ENCODE measurements at places on chromosomes 2 and 18.

DNA sequence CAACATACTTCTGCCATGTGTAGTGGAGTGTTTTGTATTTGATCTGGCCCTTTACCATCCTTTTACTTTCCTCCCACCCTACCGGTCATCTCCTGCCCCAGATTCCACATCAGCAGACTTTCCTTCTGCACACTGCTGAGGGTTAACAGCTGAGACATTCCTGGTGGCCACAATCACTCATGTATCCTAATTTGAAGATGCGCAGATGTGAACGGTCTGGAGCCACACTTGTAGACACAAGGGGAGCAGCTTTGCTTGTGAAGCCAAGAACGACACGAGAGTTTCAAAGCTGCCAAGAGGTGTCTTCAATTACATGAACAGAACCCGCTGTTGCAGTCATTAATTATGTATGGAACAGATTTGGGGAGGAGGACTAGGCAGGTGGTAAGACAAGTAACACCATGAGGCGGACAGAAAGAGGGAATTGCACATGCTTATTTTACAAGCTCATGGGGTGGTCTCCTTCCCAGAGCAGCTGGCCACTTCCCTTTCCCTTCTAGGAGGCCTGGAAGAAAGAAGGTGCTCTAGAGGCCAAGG lies 260.7 kb upstream of the KLHL29 start:
- no peak for DNase-seq

GRCh38 chr2:237074211-237074993 lies 11.3 kb upstream of the COPS8 start:
- no peak for DNase-seq

DNA sequence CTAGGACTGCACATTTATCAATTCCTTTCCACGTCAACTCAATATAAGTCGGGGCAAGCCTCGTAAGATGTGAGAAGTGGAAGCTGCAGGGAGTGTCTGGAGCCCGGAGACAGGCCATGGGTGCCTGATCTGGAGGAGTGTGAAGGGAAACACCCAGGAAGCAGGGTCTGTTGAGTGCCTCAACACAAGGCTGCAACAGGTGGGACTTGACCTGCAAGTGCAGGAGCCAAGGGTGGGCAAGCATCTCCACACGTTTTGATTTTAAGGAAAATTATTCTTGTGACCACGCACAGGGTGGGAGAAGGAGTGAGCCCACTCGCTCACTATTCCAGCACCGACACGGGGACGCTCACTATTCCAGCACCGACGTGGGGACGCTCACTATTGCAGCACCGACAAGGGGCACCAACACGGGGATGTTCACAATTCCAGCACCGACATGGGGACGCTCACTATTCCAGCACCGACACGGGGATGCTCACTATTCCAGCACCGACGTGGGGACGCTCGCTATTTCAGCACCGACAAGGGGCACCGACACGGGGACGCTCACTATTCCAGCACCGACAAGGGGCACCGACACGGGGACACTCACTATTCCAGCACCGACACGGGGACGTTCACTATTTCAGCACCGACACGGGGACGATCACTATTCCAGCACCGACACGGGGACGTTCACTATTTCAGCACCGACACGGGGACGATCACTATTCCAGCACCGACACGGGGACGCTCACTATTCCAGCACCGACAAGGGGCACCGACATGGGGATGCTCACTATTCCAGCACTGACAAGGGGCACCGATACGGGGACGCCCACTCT lies 197.3 kb downstream of the EIPR1 start:
- DNase-seq, result no peak

DNA sequence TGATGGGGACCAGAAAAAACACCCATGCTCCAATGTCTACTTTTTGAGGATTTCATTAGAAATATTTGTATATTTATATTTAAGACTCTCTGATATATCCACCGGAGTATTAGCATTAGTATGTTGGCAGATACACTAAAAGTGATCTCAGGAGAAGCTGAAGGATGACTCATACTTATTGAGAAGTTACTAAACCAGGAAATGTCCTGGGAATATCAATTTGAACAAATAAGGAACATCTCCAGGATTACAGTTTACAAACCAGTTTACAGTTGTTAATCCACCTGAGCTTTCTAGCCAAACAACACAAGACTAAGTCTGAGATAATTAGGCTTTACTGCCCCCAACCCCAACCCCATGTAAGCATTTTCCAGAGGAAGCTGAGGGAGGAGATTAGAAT lies 16.1 kb upstream of the DPP4 start:
- no peak for DNase-seq

DNA sequence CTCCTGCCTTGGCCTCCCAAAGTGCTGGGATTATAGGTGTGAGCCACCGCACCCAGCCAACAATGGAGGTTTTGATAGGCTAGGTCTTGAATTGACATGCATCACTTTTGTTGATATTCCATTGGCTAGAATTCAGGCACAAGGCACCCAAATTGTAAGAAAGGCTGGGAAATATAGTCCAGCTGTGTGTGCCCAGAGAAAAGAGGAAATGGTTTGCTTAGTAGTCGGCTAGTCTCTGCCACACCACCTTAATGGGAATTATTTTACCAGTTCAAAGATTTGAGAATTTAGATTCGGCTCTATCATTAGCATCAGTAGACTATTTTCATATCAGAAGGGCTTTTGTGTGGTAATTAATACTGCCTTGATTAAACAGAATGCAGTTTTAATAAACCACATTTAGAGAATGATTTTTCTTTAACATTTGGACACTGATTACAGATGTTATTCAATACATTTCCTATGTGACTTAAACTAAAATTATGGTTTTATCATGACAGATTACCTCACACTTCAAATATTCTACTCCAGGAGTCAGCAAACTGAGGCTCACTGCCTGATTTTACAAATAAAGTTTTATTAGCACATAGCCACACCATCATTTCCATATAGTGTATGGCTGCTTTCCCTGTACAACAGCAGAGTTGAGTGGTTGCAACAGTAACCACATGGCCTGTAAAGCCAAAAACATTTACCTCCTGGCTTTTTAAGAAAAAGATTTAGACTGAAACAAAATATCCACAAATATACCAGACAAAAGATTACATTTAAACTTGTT lies 27.4 kb downstream of the DBI start:
- no peak for DNase-seq

DNA sequence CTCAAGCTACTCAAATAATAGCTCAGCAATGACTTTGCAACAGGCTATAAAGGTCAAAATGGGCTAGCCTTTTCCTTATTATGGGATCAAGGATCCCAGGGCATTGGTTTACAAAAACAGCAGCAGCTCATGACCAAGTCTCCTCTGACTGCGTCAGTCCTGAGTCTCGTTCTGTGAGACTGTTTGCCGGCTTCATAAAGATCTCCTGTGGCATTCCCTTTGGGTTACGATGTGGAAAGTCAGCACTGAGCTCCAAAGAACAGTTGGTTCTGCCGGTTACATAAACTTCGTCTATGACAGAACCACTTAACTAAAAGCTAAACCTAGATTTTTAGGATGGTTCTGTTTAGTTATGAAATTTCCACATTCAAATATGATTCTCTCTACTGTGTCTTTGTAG lies 674.9 kb downstream of the ZEB2 start:
- DNase-seq, result no peak

DNA sequence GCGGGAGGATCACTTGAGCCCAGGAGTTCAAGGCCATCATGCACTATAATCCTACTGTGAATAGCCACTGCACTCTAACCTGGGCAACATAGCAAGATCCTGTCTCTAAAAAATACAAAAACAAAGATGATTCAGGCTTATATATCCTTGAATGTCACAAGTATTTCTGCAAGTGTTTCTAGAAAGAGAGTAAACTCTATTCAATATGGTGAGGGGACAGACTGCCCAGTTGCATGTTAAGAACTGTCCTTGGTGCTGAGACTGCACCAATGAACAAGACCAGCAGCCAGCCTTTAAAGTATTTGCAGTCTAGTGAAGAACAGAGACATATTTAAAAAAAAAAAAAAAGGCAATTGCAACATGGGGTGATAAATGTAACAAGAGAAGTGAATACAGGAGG lies 16.4 kb downstream of the MAP3K19 start:
- peak; percentile 50 for DNase-seq

DNA sequence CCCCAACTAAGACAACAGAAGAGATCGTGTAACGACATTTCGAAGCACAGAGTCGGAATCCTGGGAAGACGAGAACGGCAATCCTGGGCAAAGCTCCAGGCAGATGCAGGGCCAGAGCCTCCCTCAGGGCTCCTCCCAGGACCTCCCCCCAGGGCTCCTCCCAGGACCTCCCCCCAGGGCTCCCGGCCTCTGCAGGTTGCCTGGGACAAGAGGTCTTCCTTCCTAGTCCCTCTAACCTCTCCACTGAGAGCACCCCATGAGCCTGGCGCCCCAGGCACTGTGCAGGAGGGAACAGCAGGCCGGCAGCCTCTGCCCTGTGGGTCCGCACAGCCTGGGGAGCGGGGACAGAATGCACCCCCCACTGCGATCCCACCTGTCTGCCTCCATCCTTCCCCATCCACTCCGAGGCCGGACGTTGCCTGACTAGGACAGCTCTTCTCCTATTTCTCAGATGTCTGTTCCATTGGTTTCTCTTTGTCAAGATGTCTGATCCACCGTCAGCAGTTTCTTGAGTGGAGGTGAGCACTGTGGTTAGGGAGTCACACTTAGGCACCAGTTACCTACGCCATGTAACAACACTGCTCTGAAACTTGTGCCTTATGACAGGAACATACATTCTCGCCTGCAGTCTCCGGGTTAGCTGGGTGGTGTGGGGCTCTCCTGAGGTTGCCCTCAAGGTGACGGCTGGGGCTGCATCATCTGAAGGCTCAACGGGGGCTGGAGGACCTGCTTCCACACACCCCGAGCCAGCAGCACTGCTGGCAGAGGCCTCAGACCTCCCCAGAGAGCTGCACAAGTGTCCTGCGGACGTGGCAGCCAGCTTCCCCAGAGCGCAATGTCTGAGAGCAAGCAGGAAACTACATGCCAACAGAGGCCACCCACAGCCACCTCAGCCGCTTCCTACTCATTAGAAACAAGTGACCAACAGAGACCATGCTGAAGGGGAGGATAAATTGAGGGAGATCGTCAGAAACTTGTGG lies 28.9 kb downstream of the ADI1 start:
- peak; percentile 3 for DNase-seq

GRCh38 chr18:25686960-25687500 lies 335.1 kb upstream of the ZNF521 start:
- DNase-seq, result no peak

DNA sequence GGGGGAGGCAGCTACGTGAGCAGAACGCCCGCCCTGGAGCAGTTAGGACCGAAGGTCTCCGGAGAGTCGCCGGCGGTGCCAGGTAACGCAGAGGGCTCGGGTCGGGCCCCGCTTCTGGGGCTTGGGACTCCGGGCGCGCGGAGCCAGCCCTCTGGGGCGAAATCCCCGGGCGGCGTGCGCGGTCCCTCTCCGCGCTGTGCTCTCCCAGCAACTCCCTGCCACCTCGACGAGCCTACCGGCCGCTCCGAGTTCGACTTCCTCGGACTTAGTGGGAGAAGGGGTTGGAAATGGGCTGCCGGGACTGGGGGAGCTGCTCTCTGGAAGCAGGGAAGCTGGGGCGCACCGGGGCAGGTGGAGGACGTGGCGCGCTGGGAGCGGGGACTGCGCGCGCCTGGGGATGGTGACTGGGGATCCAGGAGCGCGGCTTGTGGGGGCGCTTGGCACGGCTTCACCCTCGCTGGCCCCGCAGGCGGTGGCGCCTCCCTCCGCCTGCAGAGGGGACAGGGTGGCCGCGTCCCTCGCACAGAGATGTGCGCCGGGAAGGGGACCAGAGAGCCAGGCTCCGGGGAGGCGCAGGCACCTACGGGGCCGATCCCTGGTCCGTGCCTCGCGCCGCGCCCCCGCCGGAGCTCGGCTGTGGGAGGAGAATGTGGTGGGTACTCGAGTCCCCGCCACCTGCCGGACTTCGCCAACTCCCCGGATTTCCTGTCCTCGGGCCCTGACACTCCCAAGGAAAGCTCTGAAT lies 688 bp downstream of the CDH20 start:
- peak; percentile 46 for DNase-seq

GRCh38 chr2:85939131-85939530 lies 50.3 kb upstream of the ST3GAL5 start:
- DNase-seq, result no peak

- no peak for DNase-seq
Observed at GRCh38 chr2:22800412-22800811, 584.6 kb upstream of the KLHL29 start.

DNA sequence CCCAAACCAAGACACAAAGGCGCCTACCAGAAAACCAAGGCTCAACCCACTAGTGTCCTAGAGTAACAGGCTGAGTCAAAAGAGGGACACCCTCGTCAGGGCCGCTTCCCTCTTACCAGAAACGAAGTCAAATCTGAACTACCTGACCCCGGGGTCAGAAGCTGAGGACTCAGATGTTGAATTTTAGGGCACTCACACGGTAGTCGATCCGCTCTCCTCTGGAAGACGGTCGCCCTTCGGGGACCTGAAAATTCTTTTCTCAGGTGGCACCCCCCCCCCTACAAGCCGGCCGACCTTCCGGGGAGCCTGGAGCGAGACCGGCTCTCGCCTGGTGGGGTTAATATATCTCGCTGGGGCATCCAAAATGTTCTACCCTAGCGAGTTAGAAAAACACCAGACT lies 121.1 kb upstream of the KCNJ3 start:
- no peak for DNase-seq

- no peak for DNase-seq
Observed at GRCh38 chr18:8288472-8289195, 320.6 kb upstream of the RAB12 start.

DNA sequence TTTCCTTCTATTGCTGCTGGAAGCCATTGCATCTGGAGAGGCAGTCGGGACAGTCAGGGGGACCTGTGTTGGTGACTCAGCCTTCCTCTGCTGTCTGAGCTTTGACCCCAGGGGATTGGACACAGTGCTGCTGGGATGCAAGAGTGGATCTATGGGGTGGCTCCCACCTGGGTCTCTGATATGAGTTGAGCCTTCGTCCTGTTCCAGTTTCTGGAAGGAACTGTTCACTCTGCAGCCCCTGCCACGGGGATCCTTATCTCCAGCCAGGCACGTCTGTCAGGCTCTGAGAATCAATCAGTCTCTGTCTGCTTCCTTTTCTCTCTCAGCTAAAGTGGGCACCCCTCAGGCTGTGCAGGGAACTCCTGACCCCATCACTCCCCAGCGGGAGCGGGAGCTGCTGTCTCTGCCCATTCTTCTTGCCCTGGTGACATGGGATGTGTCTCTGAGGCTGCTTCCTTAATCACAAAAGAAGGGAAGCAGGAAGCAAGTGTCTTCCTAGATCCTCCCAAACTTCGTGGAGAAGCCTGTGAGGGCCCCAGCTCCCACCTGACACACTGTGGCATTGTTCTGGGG lies 51.7 kb downstream of the ARHGAP28 start:
- no peak for DNase-seq

DNA sequence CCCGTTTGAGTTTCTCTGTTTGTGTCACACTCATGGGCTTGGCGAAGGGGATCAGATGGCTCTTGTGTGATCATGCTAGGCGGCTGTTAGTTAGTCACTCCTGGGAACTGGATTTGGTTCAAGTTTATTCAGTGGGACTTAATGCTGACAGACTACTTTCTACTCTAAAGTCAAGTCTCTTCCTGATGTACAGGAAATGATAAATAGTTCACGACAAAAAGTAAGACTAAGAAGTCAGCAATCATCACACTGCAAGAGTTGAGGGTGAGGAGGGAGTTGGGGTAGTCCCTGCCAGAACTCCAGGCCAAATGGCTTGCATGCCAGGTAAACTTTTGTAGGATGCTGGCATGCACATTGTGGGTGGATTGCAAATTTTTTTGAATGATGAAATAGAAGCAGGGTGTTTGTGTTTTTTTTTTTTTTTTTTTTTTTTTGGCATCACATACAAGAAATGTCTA lies 25.1 kb upstream of the CCL20 start:
- no peak for DNase-seq

- DNase-seq, result peak; percentile 86
Observed at GRCh38 chr18:5197032-5197434, at the start of gene AKAIN1. Gene AKAIN1 (minus strand): TSS chr18:5197257. CDS start chr18:5197053, 204 bp downstream.
